ENCODE measurements at places on chromosomes 2 and 18.

- DNase-seq, result no peak
Observed at GRCh38 chr2:216236486-216236885, 127.3 kb downstream of the XRCC5 start.

DNA sequence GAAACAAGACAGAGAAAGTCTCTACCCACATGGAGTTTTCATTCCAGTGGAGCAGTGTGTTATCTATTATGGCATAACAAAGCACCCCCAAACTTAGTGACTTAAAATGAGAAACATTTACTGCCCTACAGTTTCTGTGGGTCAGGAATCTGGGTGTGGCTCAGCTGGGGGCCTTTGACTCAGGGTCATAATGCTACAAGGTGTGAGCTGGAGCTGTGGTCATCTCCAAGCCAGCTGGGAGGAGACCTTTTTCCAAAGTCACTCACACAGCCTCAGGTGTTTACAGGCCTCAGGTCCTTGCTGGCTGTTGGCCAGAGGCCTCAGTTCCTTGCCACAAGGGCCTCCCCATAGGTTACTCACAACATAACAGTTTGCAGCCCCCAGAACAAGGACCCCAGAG, 169.2 kb downstream of the ETAA1 start:
- no peak for DNase-seq

GRCh38 chr2:157777427-157777826, 98.7 kb downstream of the ACVR1 start:
- peak; percentile 36 for DNase-seq

DNA sequence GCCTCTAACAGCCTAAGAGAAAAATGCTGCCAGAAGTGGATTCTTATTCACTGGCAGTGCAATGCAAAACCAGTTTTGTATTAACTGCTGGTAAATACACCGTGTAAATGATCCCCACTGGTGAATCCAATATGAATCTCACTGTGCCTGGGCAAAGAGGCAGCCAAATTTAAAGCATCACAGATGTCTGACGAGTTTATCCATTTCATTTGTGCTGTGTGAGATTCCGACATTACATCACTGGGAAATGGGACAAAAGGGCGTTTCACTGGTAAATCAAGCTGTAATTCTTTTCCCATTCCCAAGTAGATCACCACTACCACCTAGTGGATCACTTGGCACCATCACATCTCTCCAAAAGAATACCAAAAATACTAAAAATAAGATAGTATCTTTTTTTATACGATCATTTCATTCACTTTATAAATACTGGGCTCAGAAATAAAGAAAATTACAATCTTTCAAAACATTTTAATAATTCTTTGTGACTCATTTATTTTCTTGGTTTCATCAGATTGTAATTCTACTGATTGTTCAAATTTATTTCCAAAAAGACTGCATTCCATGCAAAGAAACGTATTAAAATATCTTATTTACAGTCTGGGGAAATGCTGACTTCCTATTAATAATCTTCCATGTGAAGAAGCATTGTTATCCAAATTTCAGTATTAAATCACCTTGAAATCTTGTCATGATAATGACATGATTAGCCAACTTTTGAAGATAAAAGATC, 125.6 kb downstream of the GRB14 start:
- DNase-seq, result no peak

DNA sequence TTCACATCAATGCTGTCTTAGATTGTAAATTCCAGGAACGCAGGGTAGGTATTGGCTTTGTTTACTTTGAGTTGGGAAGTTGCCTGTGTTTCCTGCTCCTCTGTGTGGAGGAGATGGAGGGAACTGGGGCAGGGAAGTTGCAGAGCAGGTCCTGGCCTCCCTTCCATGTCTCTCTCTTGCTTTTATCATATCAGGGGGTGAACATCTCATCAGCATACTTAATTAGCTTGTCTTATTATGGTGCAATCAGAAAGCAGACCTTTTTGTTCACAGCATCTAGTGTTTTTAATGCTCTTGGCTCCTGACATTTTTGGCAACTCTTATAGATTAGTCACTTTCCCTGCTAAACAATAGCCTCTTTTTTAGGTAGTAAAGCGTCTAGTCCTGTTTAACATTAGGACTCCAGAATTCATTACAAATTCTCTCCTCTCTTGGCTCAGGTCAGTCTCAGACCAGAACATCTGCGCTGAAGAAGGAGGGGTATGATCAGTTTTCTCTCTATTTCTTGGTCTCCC, 11.5 kb upstream of the DIPK1C start:
- no peak for DNase-seq

GRCh38 chr2:222448748-222449181, 24.4 kb downstream of the SGPP2 start:
- DNase-seq, result no peak
